Chondrocyte (in vitro differentiated cells): ENCODE measurements at places on chromosomes 16 and 17. TPM values are rescaled to one million over a fixed set of nuclear protein-coding genes. Genes with fewer than 3 reads are reported as not detected.
A peak's percentile ranks its signal among the peaks of the same experiment; 100 is the strongest.

CSH1 gene
- total RNA-seq, result 14.0 TPM in 1 of 3 replicates, not detected in the others

- H3K27ac ChIP-seq, result peak overlapping the region; percentile 80
- DNase-seq, result no peak
- peaks cover 9% of the 10 kb centered on the region for H3K27me3 ChIP-seq
- peaks cover 16% of the 10 kb centered on the region for H3K4me1 ChIP-seq
Measured at GRCh38 chr17:33234930-33235685, 58.0 kb downstream of the ASIC2 start.

TPSG1 gene
- not detected in 3 replicates for total RNA-seq

- H3K27ac ChIP-seq, result peak overlapping the region; percentile 77
- peaks cover 26% of the 10 kb centered on the region for H3K4me1 ChIP-seq
- DNase-seq, result no peak
- peaks cover 20% of the 10 kb centered on the region for H3K36me3 ChIP-seq
- H3K27me3 ChIP-seq, result no peaks in the 10 kb centered on the region
Measured at GRCh38 chr17:64565563-64565962, 58.8 kb downstream of the CEP95 start.

DNA sequence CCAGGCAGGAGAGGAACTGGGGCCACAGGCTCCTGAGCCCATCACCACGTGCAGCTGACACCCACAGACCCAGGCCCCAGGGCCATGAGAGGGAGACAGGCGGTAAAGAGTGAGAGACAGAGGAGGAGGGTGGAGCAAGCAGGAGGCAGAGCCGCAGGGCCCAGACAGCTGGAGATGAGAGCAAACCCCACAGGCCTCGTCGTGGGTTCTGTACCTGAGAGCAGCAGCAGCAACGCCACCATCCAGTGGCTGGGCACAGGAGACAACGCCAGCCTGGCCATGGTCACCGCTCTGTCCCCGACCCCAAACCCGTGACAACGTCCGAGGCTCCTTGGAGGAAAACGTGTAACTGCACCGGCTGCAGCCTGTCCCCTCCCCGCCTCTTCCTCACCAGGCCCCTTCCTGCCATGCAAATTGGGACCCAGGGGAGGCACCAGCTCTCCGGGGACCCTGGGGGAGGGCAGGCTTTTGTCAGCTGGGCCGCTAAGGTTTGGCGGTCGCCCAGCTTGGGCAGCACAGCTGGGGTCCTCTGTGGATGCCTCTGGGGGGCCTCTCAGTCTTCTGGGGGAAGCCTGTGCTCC, at the start of gene CD79B:
Gene CD79B, minus strand, starts transcription at position 351 of the 581 bp plus-strand sequence. Its CDS starts 70 bp downstream, at position 281.
- H3K27ac ChIP-seq, result peak within 1 kb of the TSS; percentile 45
- H3K27me3 ChIP-seq, result peaks cover 14% of the 10 kb centered on the region
- H3K4me3 ChIP-seq, result no peak within 1 kb of the TSS
- H3K4me1 ChIP-seq, result no peaks in the 10 kb centered on the region
- no peak for DNase-seq
- H3K36me3 ChIP-seq, result no peaks in the 10 kb centered on the region

- peak within 1 kb of the TSS; percentile 89 for H3K4me3 ChIP-seq
- peaks cover 27% of the 10 kb centered on the region for H3K4me1 ChIP-seq
- peak within 1 kb of the TSS; percentile 96 for H3K27ac ChIP-seq
- peak; percentile 95 for DNase-seq
- no peaks in the 10 kb centered on the region for H3K27me3 ChIP-seq
Measured at GRCh38 chr17:28743243-28744103, at the start of gene TRAF4. Gene TRAF4 (plus strand): TSS chr17:28744011. CDS start chr17:28744113, 102 bp downstream.

DNA sequence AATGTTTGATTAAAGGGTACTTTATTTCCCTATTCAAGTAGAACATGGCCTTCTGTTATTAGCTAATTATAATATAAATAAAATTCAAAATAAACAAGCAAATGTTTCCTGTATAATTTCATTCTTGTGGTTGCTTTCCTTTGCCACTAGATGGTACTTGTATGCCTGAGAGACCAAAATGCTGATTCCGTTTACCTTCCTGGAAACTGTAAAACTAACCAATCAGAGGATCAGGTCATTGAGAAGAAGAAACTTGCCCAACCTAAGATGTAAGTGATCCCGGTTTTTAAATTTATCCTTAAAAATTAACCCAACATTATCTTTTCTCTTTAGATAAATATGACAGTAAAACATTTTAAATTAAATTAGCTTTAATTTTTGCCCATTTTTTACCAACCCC, 8.1 kb upstream of the ABCA5 start:
- no peaks in the 10 kb centered on the region for H3K27me3 ChIP-seq
- H3K27ac ChIP-seq, result no peak overlapping the region
- DNase-seq, result no peak
- peaks cover 4% of the 10 kb centered on the region for H3K4me1 ChIP-seq
- H3K4me3 ChIP-seq, result no peak overlapping the region

DNA sequence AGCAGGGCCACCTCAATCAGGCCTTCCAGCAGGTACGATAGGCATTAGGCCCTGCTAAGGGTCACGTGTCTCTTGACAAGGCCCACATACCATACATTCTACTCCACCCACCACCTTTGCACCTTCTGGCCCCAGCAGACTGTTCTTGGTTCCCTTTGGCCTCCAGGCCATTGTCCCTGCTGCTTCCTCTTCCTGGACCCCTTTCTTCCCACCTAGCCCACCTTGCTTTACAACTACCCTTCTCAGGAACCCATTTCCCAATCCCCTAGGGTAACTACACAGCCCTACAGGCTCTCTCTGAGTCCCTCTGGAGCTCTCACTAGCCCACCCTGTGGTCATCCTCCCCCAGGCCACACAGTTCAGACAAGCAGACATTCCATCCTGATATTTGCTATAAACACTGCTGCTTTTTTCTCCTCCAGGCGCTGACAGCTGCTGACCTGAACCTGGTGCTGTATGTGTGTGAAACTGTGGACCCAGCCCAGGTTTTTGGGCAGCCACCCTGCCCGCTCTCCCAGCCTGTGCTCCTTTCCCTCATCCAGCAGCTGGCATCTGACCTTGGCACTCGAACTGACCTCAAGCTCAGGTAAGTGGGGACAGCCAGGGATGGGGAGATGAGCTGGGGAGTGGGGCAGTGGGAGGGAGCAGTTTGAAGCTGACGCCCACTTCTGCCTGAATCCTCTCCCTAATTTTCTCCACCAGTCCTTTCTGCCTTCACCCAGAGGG, 1.4 kb upstream of the NRN1L start:
- H3K27ac ChIP-seq, result no peak overlapping the region
- H3K4me3 ChIP-seq, result no peak overlapping the region
- no peaks in the 10 kb centered on the region for H3K27me3 ChIP-seq
- H3K36me3 ChIP-seq, result peaks cover 30% of the 10 kb centered on the region

DDX42 gene
- total RNA-seq, result 94.6 to 120 TPM (median 99.0 TPM) in 3 replicates

DNA sequence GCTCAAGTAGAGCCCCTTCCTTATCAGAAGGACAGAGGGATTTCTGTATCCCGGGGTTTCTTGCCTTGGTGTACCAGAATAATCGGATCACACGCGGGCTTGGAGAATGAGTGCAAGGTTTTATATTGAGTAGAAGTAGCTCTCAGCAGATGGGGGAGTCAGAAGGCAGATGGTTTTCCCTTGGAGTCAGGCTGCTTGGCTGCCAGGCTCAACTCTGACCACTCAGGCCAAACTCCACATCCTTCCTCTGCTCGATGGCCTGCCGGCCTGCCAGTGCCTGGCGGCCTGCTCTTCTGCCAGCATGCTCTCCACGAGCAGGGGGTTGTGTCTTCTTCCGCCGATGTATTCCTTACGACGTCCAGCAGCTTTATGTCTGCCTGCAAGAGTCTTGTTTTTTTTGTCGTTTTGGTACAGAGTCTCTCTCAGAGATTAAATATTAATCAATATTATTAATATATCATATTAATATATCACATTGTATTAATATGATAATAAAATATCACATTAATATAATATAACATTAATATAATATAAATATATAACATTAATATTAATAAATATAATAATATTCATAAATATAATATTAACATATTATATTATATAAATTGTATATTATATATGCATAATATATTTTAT, 229.2 kb upstream of the WSCD1 start:
- H3K4me1 ChIP-seq, result peaks cover 6% of the 10 kb centered on the region
- H3K36me3 ChIP-seq, result no peaks in the 10 kb centered on the region
- H3K27me3 ChIP-seq, result no peaks in the 10 kb centered on the region
- no peak overlapping the region for H3K4me3 ChIP-seq

- H3K36me3 ChIP-seq, result peaks cover 5% of the 10 kb centered on the region
- no peaks in the 10 kb centered on the region for H3K27me3 ChIP-seq
- DNase-seq, result no peak
- H3K27ac ChIP-seq, result peak overlapping the region; percentile 71
- peaks cover 68% of the 10 kb centered on the region for H3K4me1 ChIP-seq
- no peak overlapping the region for H3K4me3 ChIP-seq
Measured at GRCh38 chr16:4087099-4087885, 28.9 kb downstream of the ADCY9 start.

- H3K4me1 ChIP-seq, result no peaks in the 10 kb centered on the region
- no peak for DNase-seq
- H3K27ac ChIP-seq, result no peak overlapping the region
- no peak overlapping the region for H3K4me3 ChIP-seq
- H3K27me3 ChIP-seq, result peaks cover 3% of the 10 kb centered on the region
Measured at GRCh38 chr16:76213860-76214259, 63.3 kb upstream of the CNTNAP4 start.

TBC1D3E gene
- total RNA-seq, result not detected in 3 replicates

- no peak overlapping the region for H3K27ac ChIP-seq
- H3K27me3 ChIP-seq, result peaks cover 2% of the 10 kb centered on the region
- H3K36me3 ChIP-seq, result no peaks in the 10 kb centered on the region
- no peak for DNase-seq
- peaks cover 9% of the 10 kb centered on the region for H3K4me1 ChIP-seq
- no peak overlapping the region for H3K4me3 ChIP-seq
Measured at GRCh38 chr16:57324749-57325148, 33.8 kb upstream of the CCL22 start.

- H3K4me1 ChIP-seq, result peaks cover 16% of the 10 kb centered on the region
- no peak overlapping the region for H3K4me3 ChIP-seq
- no peak overlapping the region for H3K27ac ChIP-seq
- DNase-seq, result no peak
- no peaks in the 10 kb centered on the region for H3K36me3 ChIP-seq
Measured at GRCh38 chr16:30694926-30695693, 3.9 kb upstream of the SRCAP start.

DNA sequence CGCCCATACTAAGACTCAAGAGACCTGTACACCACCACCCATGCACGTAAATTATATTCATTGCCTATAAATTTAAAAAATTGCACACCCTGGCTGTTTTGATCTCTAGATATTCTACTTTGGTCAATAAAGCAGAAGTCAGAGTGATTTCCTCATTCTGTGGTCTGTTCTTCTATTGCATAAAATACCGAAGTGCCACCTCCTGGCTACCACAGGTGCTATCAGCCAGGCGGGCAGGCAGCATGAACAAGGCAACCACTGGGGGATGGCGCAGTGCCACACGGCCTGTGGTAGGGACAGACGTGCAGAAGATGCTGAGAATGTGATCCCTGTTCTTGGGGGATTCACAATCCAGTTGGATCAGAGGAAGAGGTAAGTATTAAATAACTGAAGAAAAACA, 122.3 kb downstream of the CDK5R1 start:
- no peak overlapping the region for H3K4me3 ChIP-seq
- H3K36me3 ChIP-seq, result peaks cover 14% of the 10 kb centered on the region

DNA sequence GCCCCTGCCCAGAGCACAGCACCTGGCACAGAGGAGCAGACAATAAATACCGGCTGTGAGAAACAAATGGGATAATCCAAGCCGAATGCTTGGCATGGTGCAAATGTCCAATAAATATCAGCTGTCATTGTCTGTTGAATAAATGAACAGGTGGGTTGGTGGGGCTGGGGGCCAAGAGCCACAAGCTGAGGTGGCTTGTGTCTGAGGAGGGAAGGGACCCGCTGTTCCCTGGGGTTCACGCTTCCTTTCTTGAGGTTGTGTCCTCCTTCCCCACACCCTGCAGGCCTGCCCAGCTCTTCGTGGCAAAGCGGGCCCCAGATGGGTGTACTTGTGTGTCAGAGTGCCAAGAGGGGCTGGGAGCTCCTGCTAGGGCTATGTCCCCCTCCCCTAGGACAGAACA, 38.6 kb downstream of the ARHGAP27 start:
- H3K4me1 ChIP-seq, result peaks cover 5% of the 10 kb centered on the region
- peaks cover 12% of the 10 kb centered on the region for H3K27me3 ChIP-seq
- no peak overlapping the region for H3K4me3 ChIP-seq
- H3K36me3 ChIP-seq, result no peaks in the 10 kb centered on the region

- no peak overlapping the region for H3K4me3 ChIP-seq
- peaks cover 7% of the 10 kb centered on the region for H3K4me1 ChIP-seq
- DNase-seq, result no peak
- H3K27ac ChIP-seq, result no peak overlapping the region
Measured at GRCh38 chr17:75450270-75450669, 6.2 kb upstream of the TMEM94 start.

CDH3 gene
- 1.1 to 1.6 TPM (median 1.4 TPM) in 3 replicates for total RNA-seq

GRCh38 chr16:85331688-85332087, 219.4 kb upstream of the CIBAR2 start:
- no peak overlapping the region for H3K4me3 ChIP-seq
- DNase-seq, result no peak
- peaks cover 31% of the 10 kb centered on the region for H3K4me1 ChIP-seq
- no peak overlapping the region for H3K27ac ChIP-seq
- no peaks in the 10 kb centered on the region for H3K36me3 ChIP-seq

- DNase-seq, result no peak
- no peaks in the 10 kb centered on the region for H3K4me1 ChIP-seq
- no peaks in the 10 kb centered on the region for H3K27me3 ChIP-seq
- H3K36me3 ChIP-seq, result no peaks in the 10 kb centered on the region
- H3K4me3 ChIP-seq, result no peak overlapping the region
- no peak overlapping the region for H3K27ac ChIP-seq
Measured at GRCh38 chr16:13630374-13630773, 289.6 kb upstream of the ERCC4 start.

- H3K27me3 ChIP-seq, result peaks cover 36% of the 10 kb centered on the region
- no peaks in the 10 kb centered on the region for H3K4me1 ChIP-seq
- H3K4me3 ChIP-seq, result no peak overlapping the region
- no peaks in the 10 kb centered on the region for H3K36me3 ChIP-seq
Measured at GRCh38 chr17:74723891-74724290, 11.2 kb upstream of the CD300LF start.

DNA sequence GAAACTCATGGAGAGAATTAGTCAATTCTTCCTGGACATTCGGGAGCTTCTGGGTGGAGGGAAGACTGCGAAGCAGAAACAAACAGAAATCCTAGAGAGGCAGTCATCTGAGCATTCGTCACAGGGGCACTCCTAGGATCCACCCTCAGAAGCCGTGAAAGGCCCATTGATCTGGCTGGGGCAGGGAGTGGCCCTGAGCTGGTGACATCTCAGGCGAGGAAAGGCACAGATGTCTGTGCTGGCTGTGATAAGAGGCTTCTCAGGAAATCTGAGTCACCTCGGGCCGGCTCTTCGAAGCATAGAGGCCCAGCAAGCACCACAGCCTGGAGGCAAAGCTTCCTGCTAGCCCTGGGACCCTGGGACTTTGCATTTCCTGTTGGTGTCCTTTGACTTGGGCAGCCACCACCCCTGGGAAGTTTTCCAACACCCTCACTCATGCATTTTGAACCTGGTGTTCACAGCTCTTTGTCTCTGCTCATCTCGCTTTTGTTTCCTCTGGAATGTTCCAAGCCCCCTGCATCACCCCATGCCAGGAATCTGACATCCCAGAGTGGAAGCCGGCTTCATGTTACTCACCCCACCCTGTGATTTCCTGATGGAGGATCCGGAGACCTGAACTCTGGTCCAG, 23.3 kb upstream of the CDRT4 start:
- peak overlapping the region; percentile 58 for H3K27ac ChIP-seq
- H3K36me3 ChIP-seq, result peaks cover 15% of the 10 kb centered on the region
- DNase-seq, result no peak
- peaks cover 26% of the 10 kb centered on the region for H3K4me1 ChIP-seq

FADS6 gene
- total RNA-seq, result not detected in 3 replicates

SLC6A2 gene
- total RNA-seq, result not detected in 3 replicates
